Brain (organoid and tissue), 16 donors: ENCODE measurements at places on chromosomes 11 and 22.

DNA sequence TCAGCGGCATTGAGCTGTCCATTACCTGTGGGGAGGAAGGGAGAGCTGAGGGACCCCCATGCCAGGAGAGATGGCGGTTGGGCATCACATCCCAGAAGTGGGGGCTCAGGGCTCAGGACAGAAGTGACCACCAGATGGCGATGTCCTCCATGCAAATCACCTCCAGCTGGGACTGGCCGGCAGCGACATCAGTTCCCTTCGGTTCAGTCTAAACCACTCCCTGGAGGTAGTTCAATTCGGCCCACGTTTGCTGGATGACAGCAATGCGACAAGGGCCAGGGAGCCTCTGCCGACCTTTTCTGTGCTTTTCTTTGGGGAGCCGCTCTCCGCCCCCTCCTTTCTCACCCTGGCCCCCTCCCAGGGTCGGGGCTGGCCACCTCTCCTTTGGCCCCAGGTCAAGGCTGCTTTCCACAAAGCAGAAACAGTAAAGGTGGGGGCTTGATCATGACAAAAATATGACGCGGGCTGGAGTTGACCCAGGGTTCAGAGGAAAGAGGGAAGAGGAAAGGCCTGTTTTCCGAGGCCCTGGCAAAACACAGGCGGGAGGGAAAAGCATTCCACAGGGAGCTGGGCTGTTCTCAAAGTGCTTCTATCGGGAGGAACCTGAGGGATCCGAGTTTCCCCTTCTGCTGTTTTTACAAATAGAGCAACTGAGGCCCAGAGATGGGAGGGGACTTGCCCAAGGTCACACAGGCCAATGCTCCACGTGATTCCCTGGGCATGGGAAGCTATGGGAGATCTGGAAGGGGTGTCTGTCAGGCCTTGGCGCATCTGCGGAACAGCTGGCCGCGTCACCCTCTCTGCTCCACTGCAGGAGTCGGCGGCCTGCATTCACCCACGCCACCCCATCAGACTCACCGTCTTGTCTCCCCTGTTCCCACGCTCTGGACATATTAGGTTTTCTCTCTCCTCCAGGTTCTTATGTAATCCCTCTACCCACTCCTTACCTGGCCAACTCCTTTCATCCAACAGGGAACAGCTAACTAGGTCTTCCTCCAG, 54.7 kb downstream of the FBXO7 start:
- DNase-seq = peak; percentile 86

- DNase-seq = peak; percentile 43
Measured at GRCh38 chr11:107713009-107713408, 1.2 kb upstream of the SLN start.

GRCh38 chr22:33986167-33986771, 66.0 kb upstream of the LARGE1 start:
- no peak for DNase-seq

GRCh38 chr11:130157101-130157500, 2.5 kb upstream of the ST14 start:
- no peak for DNase-seq

DNA sequence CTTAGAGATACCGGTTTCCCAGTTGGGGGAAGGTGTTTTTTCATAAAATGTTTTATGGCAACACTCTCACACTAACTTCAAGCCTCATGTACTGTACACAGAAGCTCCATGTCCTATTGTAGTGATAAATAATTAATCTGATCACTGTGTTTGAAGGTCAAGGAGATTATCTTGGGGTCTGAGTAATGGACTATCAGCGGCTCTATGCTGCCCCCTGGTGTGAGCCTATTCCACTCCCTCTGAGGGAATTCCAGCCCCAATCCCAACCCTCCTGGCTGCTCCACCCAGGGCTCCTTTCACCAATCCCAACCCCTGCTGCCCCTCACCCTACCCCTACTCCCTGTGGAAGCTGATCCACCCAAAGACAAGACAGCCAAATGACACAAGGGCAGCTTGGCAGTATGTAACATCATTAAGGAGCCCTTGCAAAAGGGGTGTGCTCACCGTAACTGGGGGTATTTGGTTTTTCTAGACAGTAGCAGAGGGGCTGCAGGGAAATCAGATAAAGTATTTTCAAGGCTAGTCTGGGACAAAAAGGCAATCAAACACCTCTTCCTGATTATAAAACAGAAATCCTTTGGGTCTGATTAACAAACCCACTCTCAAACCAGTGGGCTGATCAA, 22.3 kb downstream of the HPS4 start:
- DNase-seq = peak; percentile 85

DNA sequence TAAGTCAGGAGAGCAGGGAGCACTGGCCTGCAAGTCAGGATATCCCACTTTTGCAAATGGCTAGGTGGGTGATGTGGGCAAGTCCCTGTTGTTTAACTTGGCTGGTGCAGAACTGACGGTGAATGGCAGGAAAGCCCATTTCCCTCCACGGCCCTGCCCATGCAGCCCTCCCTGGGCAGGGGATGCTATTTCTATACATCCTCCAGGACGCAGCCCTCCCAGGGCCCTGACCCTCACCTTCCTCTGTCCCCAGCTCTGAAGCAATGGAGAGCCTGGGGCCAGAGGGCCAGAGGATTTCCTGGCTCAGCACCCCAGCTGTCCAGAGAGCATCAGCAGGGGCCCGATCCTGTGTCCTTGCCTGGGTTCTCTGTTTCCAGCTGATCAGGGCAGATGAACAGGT, 91.3 kb downstream of the TSPAN18 start:
- DNase-seq = no peak

DNA sequence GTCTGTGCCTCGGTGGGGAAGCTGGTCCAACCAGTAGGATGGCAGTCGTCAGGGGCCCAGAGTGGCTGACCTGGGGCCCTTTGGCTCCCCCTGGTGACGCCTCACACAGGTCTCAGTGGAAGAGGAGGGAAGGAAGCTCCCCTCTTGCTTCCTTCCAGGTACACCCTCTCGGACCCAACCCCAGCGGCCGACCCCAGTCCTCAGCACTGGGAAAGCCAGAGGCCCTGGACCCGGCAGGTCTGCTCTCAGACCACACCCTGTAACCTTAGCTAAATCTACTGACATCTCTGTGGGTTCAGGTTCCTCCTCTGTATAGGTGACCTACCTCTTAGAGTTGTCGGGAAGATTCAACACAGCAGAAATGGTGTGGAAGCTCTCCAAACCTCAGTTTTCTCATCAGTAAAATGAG, 3.4 kb upstream of the SCUBE1 start:
- DNase-seq = no peak

- peak; percentile 67 for DNase-seq
Measured at GRCh38 chr22:23383491-23384361, 196.4 kb downstream of the IGLL1 start.

DNA sequence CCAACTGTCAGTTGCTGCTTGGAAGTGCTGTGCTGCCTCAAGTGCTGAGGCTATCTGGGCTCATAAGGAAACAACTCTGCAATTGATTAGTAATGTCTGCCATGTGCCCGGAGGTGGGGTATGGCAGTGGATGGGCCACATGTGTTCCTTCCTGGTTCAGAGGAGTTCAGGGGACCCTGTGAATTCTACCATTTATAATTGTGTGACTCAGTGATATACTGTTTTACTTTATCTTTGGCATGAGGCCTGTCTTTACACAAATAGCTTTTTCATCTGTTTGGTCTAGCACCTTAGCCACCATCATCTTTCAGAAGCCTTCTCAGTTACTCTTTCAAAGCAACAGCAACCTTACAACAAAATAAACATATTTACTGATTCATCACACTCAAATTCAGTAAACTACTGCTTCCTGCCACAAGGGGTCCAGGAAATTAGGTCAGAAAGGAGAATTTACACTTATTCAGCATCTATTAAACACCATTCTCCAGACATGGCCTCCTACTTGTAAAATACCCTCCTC, 20.9 kb downstream of the DKK3 start:
- no peak for DNase-seq
